ENCODE measurements at places on chromosomes 3 and 15.

DNA sequence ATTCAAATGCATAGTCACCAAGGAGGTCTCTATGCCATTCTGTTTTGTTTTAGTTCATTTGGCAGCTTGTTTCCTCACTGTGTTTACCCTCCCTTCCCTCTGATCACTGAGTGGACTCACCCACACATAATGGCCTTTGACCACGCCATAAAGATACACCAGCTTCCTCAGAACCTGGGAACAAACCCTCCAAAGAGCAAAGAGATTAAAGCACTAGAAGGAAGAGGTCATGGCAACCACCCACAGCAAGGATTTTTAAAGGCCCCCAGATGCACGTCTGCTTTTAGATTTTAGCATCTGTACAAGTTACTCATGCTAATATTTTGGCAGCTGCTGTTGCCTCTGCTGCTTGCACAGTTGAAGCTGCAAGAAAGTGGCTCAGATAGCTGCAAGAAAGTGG, 47.9 kb upstream of the CADPS start:
- no peak for DNase-seq

- no peak for DNase-seq
Observed at GRCh38 chr3:104846270-104846669, 520.4 kb upstream of the ALCAM start.

DNA sequence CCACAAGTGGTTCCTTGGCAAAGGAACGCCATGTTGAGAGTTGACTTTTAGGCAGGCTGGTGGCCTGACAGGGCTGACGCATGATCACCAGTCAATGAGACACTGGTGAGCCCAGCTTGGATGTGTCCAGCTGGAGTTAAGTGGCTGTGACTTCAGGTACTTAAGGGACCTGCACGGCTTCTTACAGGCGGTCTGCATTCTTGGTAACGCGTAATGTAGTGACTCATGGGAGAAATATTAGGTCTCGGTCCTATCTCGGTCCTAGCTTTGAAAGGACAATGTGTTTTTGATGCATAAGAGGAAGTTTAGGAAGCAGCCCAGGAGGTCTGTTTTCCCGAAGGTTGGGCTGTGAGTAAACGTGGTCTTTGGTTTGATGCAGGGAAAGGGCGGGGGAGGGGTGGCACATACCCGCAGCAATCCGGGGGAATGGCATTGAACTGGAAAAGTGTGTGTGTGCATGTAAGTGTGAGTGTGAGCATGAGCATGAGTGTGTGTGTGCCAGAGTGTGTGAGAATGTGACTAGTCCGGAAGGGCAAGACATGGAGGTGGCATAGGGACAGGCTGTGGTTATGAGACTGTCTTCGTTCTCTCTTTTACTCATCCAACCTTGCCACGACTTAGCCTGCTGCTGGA, 55.3 kb downstream of the FAM43A start:
- DNase-seq: no peak

GRCh38 chr15:34241376-34242330, 16.8 kb downstream of the EMC4 start:
- DNase-seq: no peak

GRCh38 chr15:68704496-68705021, 116.1 kb downstream of the ANP32A start:
- no peak for DNase-seq

- no peak for DNase-seq
Observed at GRCh38 chr3:47496892-47497291, 16.6 kb downstream of the ELP6 start.

DNA sequence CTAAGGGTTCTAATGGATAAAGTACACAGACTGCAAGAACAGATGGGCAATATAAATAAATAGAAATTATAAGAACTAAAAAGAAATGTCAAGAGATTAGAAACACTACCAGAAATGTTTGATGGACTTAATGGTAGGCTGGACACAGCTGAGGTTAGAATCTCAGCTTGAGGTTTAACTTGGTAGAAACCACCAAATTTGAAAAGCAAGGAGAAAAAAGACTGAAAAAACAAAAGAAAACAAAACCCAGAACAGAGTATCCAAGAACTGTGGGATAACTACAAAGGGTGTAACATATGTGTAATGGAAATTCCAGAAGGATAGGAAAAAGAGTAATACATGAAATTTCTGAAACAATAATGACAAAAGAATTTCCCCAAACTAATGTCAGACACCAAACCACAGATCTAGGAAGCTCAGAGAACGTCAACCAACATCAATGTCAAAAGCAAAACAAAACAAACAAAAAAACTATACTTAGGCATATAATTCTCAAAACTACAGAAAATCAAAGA, 35.0 kb downstream of the RFX7 start:
- no peak for DNase-seq

DNA sequence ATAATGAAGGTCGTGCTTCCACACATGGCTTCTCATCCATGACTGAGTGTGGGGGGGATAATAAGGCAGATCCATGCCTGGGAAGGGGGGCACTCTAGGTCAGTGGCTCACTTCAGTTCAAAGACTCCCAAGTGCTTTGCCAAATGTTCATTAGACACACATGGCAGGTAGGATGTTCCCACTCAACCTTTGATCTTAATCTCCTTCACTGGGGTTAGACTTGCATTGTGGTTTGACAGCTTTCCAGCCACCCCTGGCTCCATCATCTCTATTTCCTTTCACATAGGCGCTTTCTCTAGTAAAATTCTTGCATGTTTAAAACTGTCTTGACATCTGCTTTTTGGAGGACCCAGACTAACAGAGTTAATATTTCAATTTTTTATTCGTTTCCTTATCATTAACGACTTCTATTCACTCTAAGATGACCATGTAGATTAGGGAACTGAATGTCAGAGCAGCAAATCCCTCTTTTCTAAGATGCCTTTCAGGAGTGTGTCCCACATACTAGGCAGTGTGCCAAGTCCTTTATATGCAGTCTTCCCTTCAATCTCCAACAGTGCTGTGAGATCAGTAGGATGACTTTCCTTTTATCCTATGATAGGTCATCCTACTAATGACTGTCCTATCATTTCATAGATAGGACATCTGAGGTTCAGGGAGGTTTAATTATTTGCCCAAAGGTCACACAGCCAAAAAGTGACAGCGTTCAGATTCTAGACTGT, 57.9 kb downstream of the BTD start:
- DNase-seq: no peak

DNA sequence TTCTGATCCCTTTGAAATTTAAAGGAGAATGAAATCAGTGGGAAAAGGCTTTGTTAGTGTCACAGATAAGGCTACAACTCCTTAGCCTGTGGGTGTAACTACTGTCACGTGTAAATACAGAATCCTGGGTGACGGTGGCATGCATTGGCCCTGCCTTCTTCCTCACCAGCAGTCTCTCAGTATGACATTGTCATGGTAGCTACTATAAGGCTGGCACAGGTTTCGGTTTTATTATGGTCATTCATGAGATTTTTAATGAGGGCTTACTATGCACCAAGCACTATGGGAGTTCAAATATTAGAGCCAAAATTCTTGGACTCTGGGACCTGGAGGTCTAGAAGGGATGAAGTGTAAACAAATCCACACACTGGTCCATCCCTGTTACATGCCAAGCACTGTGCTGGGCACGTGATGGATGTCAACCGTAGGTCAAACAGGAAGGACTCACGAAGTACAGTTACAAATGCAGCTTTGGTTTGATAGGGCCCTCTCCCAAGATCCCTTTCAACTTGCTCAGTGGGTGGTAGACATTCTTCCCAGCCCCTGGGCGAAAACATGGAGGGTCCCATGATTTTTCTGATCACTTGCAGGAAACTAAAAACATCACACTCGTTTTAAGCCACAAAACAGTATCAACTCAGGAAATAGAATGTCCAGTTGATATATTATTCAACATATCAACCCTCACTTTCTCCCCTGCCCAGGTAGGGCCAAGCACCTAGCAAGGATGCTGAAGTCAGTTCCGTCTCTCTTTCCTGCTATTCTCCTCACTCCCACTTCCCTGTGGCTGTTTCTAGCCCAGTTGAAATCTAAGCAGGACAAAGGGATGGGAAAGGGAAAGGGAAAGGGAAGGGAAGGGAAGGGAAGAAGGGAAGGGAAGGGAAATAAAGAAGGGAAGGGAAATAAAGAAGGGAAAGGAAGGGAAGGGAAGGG, 25.3 kb downstream of the BFSP2 start:
- DNase-seq: no peak

DNA sequence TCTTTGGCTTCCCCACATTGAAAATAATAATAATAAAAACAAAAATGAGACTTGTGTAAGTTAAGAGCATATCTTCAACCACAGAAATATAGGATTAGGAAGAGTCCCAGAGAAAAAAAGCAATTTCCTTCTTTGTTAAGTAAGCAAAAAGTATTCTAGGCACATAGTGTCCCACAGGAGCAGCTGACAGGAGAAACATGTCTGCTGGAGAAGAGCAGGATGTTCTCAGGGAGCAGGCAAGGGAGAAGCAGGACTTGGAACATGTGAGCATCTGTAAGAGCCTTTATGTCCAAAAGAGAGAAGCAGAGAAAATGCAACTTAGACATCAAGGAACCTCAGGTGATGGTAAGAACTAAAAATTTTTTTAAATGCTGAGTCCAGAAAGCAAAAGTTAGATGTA, 39.0 kb downstream of the TTC23 start:
- no peak for DNase-seq
